Left renal pelvis (tissue), 4 donors: ENCODE measurements at places on chromosomes 12 and 14. TPM values are rescaled to one million over a fixed set of nuclear protein-coding genes. Genes with fewer than 3 reads are reported as not detected.

The SYT10 gene
- 1.1 TPM for polyA plus RNA-seq

The SALL2 gene
- polyA plus RNA-seq: 56.7 TPM

The CSRP2 gene
- 28.6 TPM for polyA plus RNA-seq

The KRT7 gene
- polyA plus RNA-seq: 2.4 TPM

The C14orf93 gene
- polyA plus RNA-seq: 18.6 TPM

The AVPR1A gene
- 11.1 TPM for polyA plus RNA-seq

The SLC16A7 gene
- 4.7 TPM for polyA plus RNA-seq

The FAM181A gene
- polyA plus RNA-seq: not detected

The CCDC177 gene
- 0.08 TPM for polyA plus RNA-seq

The CD163 gene
- 8.0 TPM for polyA plus RNA-seq

The ZC2HC1C gene
- 1.7 TPM for polyA plus RNA-seq

The BEGAIN gene
- 1.2 TPM for polyA plus RNA-seq

The POLE2 gene
- polyA plus RNA-seq: 17.4 TPM

The FOXJ2 gene
- polyA plus RNA-seq: 34.3 TPM

The KRT73 gene
- not detected for polyA plus RNA-seq

The TGFB3 gene
- 135 TPM for polyA plus RNA-seq

The KLRF1 gene
- 0.57 TPM for polyA plus RNA-seq

The ERBB3 gene
- 103 TPM for polyA plus RNA-seq

The NEDD8 gene
- polyA plus RNA-seq: 189 TPM

The ESR2 gene
- polyA plus RNA-seq: 1.1 TPM

The CHST11 gene
- polyA plus RNA-seq: 6.8 TPM

The OR6C68 gene
- not detected for polyA plus RNA-seq

The POTEM gene
- polyA plus RNA-seq: not detected
